ENCODE measurements at places on chromosomes 16 and 17.

- DNase-seq, result no peak
Observed at GRCh38 chr17:75109046-75109406, 743 bp upstream of the ARMC7 start.

- DNase-seq, result no peak
Observed at GRCh38 chr17:41773731-41774193, 12.7 kb downstream of the JUP start.

GRCh38 chr17:77526259-77526711 is 385.5 kb downstream of the SEC14L1 start:
- no peak for DNase-seq

DNA sequence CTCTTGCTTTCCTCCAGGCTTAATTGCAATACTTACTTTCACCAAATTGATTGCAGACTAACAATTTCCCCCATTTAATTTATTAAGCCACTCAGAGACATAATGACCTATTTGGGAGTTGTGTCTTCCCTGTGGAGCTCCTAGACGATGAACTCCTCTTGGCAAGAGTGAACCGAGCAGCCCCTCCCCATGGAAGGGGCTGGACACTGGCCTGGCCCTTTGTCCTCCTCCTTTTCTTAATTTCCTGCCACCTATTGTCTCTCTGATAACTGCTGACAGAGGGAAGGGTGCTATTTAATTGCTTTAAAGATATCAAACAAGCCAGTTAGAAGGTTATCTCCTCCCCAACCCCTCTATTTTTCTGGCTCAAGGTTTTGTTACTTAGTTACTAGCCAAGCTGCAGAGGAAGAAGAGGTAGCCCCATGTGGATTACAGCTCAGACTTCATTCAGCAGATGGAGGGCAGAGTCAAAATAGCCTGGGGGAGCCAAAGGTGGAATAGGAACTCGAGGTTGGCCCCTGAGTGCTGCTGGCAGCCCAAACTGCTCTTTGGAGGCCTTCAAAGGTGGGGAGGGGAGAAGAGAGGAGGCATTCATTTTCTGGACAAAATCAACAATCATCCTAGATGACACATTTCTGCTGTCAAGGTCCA is 3.7 kb upstream of the SSTR2 start:
- DNase-seq, result no peak

DNA sequence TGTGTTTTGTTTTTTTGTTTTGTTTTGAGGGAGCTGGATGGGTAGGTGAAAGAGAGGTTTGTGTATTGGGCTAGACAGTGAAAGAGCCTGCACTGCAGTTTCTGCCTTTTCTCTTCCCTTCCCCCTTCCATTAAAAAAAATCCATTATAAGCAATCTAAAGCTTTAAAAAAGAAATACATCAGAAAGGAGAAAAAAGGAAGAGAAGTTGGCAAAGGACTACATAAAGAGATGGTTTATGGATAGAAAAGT is 10.7 kb upstream of the EEF2K start:
- DNase-seq, result no peak

DNA sequence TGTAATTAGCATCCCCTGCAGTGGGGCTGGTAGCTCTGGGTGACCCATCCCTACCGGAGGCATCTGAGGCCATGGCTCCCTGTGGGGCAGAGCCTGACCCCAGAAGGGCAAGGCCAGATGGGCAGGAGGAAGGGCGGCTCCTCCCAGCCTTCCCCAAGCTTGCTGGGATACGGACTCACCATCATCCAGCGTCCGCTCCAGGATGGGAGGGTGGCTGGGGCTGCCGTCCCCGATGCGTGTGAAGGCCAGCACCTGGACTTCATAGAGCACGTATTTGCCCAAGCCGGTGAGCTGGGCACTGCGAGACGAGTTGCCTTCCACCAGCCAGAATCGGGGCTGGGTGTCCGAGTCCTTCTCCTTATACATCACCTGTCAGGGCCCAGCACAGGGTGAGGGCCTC is 81.6 kb upstream of the CDC42EP4 start:
- DNase-seq, result no peak

GRCh38 chr17:51258756-51259563 is 889 bp downstream of the MBTD1 start:
- DNase-seq, result no peak

DNA sequence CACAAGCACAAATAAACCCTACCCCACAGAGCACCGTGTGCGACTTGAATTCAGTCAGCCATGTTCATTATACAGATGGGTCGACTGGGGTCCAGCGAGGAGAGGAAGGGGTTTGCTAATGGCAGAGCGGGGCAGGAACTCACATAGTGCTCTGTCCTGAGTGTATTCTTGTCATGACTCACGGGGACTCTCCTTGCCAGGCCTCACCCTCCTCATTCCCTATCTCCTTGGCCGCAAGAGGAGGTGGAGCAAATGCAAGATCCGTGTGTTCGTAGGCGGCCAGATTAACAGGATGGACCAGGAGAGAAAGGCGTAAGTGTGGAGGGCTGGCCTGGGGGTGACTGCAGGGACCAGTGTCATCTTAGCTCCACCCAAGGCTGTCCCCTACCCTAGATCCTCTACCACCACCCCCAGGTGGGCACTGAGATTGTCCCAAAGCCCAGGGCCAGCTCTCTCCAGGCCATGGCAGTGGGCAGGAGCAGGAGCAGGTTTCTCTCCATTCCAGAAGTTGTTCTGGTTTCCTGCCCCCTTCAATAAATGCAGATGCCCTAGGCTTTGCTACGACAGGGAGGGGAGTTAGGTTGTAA is 29.4 kb downstream of the SLC12A3 start:
- DNase-seq, result no peak

- DNase-seq, result no peak
Observed at GRCh38 chr16:88713568-88714419, 7.5 kb downstream of the CTU2 start.

DNA sequence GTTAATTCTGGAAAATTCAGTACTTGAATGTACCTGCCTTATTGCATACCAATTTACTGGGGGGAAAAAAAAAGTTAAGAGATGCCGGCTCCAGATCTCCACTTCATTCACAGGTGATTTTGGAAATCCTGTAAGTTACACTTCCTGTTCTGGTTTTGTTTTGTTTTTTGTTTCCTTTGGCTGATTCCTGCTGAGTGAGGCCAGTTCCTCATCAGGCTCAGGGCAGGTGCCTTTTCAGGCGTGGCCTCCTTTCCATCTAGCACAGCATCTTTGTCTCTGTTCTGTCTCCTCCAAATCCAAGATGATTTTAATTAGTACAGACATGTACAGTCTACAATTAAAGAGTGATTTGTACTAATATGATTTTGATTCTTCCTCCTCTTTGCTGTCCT is 19.2 kb downstream of the CYB561 start:
- DNase-seq, result no peak
